ENCODE measurements at places on chromosomes 7 and 10.

GRCh38 chr7:138590154-138590553, 111.0 kb downstream of the SVOPL start:
- H3K27me3 ChIP-seq, result no peaks in the 10 kb centered on the region
- no peak for DNase-seq
- H3K36me3 ChIP-seq, result no peaks in the 10 kb centered on the region
- H3K4me1 ChIP-seq, result no peaks in the 10 kb centered on the region
- no peak overlapping the region for H3K4me3 ChIP-seq

- no peak overlapping the region for H3K27ac ChIP-seq
- DNase-seq, result no peak
- no peaks in the 10 kb centered on the region for H3K4me1 ChIP-seq
- no peak overlapping the region for H3K4me3 ChIP-seq
- H3K27me3 ChIP-seq, result no peaks in the 10 kb centered on the region
Observed at GRCh38 chr7:137687556-137688265, 159.1 kb downstream of the DGKI start.

DNA sequence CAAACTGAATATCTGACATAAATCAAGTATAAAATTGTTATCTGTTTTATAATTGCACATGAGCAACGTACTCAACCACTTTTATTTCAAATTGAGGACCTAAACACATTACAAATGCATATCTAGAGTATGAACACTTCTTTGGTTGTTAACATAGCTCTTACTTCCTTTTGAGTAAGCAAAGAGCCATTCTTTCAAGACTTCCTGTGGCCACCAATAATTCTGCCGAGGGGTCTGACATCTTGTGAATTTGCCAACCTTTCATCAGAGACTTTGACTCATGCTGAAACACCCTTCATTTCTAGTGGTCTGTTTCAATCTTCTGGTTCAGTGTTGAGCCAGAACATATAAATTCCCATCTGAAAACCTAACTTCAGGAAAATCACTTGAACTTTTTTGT, 59.4 kb downstream of the CDK14 start:
- DNase-seq, result no peak
- no peaks in the 10 kb centered on the region for H3K4me1 ChIP-seq
- no peaks in the 10 kb centered on the region for H3K27me3 ChIP-seq
- no peak overlapping the region for H3K27ac ChIP-seq

DNA sequence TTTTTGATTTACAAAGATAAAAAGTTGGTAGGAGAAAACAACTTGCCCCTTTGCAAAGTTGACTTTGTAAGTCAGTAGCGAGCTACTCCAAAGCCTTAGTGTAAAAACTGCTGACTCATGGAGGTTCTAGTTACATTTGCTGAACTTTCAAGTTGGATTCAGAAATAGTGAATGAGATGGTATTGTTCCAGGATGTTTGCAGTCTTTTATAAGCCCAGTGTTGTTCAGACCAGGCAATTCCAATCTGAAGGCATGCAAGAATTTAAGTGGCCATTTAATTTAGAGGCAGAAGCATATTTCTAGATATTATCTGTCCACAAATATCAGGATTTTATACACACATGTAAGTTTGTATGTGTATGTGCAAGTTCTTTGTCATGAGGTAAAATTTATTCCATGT, 21.6 kb downstream of the TES start:
- no peak overlapping the region for H3K4me3 ChIP-seq
- no peaks in the 10 kb centered on the region for H3K4me1 ChIP-seq
- peak overlapping the region; percentile 29 for H3K27ac ChIP-seq
- DNase-seq, result peak; percentile 22

DNA sequence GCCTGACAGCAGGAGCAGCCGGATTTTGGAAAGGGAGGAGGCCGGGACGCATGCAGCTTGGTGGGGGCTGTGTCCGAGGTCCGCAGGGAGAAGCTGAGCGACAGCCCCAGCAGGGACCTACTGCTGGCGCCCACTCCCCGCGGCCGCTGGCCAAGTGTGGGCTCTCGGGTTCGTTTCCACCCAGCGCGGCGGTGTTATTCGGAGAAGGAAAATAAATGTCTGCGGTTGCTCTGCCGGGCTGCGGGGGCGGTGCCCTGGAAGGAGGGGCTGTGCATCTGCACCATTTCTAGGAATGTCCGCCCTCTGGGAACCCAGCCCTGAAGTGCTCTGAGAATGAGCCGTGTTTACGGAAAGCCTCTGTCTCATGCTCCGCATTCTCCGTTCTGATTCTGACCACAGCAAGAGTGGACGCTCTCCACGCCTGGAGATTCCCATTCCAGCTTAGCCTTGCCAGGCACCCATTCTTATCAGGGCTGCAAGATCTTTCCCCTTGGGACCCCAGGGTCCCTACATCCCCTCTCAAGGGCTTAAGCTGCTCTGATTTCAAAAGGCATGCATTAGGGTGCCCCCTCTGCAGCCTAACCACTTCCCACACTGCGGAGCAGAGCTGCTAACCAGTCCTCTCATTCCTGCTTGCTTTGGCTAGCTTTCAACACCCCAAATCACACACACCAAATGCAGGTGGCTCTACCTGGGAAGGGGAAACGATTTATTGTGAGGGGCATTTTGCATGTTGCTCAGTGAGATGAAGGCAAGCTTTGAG, 256.6 kb upstream of the GLI3 start:
- H3K27me3 ChIP-seq, result peaks cover 2% of the 10 kb centered on the region
- H3K36me3 ChIP-seq, result no peaks in the 10 kb centered on the region
- DNase-seq, result peak; percentile 69

DNA sequence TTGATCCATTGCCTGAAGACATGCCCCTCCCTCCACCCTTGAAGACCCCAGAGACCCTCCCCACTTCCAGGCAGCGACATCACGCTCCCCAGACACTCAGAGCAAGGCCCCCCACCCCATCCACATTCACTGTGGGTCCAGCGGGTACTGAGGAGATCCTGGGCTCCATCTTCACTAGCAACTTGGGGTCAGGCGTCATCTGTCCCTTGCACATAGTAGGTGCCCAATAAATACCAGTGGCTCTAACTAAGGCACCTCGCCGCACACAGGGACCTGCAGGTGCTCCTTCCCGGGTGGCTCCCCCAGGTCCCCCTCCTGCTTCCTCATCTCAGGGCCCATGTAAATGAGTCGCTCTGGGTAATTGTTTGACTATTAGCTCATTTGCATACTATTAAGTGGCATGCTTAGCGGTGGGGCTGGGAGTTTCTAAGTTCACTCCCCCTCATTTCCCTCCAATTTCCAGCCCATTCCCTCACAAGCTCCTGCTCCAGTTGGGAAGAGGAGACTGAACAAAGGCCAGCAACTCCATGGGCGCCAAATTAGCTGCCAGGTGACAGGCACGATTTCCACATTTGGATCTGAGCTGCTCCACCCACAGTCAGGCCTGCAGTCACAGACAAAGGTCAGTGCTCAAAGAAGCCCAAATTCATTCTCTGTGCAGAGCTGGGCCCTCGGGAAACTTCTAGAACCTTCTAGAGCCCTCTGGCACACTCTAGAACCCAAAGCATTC, 29.7 kb downstream of the EBF3 start:
- no peaks in the 10 kb centered on the region for H3K27me3 ChIP-seq
- H3K27ac ChIP-seq, result no peak overlapping the region
- H3K36me3 ChIP-seq, result no peaks in the 10 kb centered on the region
- H3K4me1 ChIP-seq, result no peaks in the 10 kb centered on the region
- H3K4me3 ChIP-seq, result no peak overlapping the region

- peak; percentile 71 for DNase-seq
- H3K4me3 ChIP-seq, result peak overlapping the region; percentile 2
- peak overlapping the region; percentile 47 for H3K27ac ChIP-seq
- H3K36me3 ChIP-seq, result no peaks in the 10 kb centered on the region
- no peaks in the 10 kb centered on the region for H3K27me3 ChIP-seq
Observed at GRCh38 chr7:20959281-20959680, 172.6 kb upstream of the SP8 start.
